Stimulated activated memory B cell treated with anti-CD40 and anti-IgM and Interleukin-4, amounts not matched to agents 10 μg/mL and 1 μg/mL and 100 μg/mL, for 72 hours (primary cell): ENCODE measurements at places on chromosomes 16 and 17.

DNA sequence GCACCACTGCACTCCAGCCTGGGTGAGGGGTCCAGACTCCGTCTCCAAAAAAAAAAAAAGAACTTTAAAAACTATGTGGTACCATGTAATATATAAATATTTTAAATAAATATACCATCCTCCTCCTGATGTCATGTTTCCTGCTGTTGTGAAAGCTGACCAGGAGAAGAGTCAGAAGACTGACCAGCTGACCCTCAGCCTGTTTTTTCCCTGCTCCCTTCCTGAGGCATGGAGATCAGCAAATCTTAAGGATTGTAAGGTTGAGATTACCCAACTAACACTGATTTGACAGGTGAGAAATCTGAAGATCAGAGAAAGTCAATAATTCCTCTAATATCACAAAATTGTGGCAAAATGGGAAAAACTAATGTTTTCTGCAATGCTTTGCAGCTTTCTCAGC is 18.1 kb downstream of the NCOR1 start:
- ATAC-seq: no peak

DNA sequence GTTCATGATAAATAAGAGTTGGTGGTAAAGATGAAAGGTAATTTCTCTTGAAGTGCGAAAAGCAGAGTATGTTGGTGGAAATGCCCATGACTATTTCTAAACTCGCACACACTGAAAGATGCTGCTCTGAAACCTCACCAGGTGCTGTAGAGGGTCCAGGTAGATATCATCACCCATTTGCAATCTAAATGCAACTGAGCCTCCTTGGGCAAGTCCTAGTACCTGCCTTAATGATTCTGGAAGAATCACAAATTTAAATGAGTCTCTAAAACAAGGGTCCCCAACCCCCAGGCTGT is 5.9 kb upstream of the MMD start:
- ATAC-seq: no peak

GRCh38 chr16:57991551-57992059 is 8.9 kb downstream of the ZNF319 start:
- ATAC-seq: no peak

- no peak for ATAC-seq
These were observed 146.5 kb upstream of the PLCG2 start for GRCh38 chr16:81632392-81633146.

DNA sequence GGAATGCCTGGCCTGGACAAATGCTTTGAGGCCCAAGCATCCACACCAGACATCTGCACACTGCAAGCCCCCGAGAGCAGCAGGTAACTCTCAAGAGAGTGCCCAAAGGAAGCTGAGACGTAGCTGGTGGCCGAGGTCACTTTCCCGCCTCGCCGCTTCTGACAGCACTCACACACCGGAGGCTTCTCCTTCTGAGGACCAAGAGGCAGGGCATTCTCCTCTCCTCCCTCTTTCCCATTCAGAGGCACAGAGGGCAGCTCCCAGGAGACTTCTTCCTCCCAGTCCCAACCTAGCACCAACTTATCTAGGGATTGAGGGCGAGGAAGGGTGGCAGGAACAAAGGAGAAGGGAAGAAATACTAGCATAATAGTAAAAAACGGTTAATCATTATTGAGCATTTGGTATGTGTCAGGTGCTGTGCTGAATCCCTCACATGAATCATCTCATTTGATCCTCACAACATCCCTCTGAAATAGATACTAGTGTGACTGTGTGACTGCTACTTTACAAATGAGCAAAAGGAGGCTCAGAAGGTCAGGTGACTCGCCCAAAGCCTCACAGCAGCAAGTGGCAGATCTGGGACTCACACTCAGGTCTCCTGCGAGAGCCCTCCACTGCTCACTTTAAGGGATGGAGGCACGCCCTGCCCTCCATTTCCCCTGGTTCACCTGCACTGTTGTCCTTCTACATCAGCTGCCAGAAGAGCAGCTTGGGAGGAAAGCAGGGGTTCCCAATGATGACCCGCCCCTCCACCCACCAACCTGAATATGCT is 41.8 kb downstream of the MYO18A start:
- peak; percentile 65 for ATAC-seq

DNA sequence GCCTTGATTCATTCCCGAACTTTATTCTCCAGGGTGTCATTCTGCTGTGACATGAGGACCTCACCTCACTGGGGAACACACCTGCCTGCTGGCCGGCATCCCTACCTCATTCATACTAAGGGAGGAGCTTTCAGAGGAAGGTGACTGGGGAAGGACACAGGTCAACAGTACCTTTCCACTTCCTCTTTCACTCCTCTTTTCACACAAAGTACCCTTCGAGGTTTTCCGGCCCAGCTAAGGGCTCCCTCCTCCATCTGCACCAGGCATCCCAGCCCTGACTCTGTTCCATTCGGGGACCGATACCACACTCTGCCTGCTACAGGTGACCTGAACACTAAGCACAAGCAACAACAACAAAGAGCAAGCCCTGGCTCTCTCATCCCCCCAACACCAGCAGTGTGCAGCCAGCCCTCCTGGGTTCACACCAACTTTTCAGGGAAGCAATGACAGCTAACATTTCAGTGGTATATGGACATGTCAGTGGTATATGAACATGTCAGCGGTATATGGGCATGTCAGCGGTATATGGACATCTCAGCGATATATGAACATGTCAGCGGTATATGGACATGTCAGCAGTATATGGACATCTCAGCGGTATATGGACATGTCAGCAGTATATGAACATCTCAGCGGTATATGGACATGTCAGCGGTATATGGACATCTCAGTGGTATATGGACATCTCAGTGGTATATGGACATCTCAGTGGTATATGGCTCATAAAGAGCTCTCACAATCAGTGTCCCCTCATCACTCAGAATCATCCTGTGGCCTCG is 16.0 kb downstream of the TRIM25 start:
- ATAC-seq: peak; percentile 81
